Activated T-helper 17 cell treated with anti-CD3 and anti-CD28 coated beads, Interleukin-2, amount 50 U/mL, for 72 hours (primary cell): ENCODE measurements at places on chromosomes 3 and 15. TPM values are rescaled to one million over a fixed set of nuclear protein-coding genes. Genes with fewer than 3 reads are reported as not detected.

GOLGA8M gene
- 0.53 TPM for total RNA-seq

INTS14 gene
- 77.6 TPM for total RNA-seq

ALPK3 gene
- 1.1 TPM for total RNA-seq

SPSB4 gene
- total RNA-seq, result not detected

XIRP1 gene
- 0.99 TPM for total RNA-seq

CLSTN2 gene
- not detected for total RNA-seq

PHLDB2 gene
- 2.9 TPM for total RNA-seq

FAM107A gene
- total RNA-seq, result not detected

CKMT1A gene
- total RNA-seq, result 0.28 TPM

HYAL1 gene
- 0.29 TPM for total RNA-seq
